ENCODE measurements at places on chromosomes 11 and 22. TPM values are rescaled to one million over a fixed set of nuclear protein-coding genes. Genes with fewer than 3 reads are reported as not detected.

EFEMP2 gene
- total RNA-seq = 57.0 TPM

ASCC2 gene
- total RNA-seq = 45.8 TPM

FIBIN gene
- total RNA-seq = 23.7 TPM

DNA sequence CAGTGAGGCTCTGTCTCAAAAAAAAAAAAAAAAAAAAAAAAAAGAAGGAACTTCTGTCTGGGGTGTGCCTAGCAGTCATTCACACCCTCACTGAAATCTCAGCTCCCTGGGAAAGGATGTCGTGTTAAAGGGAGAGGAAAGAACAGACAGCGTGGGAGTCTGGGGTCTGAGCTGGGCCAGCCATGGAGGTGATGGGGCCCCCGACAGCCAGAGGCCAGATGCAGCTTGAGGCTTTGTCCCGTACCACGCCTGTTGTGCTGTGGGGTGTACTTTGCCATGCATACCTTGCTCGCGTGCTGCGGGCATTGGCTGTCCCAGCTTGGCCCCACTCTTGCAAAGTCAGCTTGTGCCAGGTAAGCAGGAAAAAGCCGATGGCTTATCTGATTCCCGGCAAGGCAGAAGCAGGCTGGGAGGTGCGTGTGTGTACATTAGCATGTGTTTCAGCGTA lies 4.6 kb downstream of the SYT12 start:
- peak; percentile 67 for DNase-seq

- no peak for DNase-seq
Observed at GRCh38 chr11:72588421-72589410, 85.5 kb downstream of the PDE2A start.

- no peak for DNase-seq
Observed at GRCh38 chr11:19435306-19435989, 194.7 kb upstream of the E2F8 start.

All from breast epithelium (tissue), 4 donors.